OCI-M1 (cell line): ENCODE measurements at places on chromosomes 3 and 15.
A peak's percentile ranks its signal among the peaks of the same experiment; 100 is the strongest.

DNA sequence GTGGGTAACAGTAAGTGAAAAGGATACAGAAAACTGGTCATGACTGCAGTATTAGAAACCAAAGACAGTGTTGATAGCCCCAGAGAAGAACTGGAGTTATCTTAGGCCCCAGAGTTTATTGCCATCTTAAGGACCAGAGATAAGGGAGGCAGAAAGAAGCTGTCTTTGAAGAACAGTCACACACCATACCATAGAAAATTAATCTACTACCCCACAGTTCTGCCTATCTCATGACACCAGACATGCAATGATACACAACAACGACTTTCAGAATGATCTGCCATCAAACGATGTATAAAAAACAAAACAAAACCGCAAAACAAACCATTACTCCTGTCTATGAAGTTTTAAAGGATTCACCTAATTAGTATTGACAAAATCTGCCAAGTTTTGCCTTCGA, 9.6 kb downstream of the CPOX start:
- peak; percentile 96 for DNase-seq

- no peak for DNase-seq
Observed at GRCh38 chr15:58185439-58185838, 47.3 kb downstream of the AQP9 start.

DNA sequence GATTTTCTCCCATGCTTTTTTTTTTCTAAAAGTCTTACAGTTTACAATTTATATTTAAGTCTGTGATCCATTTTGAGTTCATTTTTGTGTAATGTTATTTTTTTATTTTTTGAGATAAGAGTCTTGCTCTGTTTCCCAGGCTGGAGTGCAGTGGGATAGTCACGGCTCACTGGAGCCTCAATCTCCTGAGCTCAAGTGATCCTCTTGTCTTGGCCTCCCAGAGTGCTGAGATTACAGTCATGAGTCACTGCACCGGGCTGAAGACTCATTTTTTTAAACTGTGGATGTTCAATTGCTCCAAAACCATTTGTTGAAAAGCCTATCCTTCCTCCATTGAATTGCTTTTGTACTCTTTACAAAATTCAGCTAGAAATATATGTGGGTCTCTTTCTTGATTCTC, 19.5 kb downstream of the LNP1 start:
- DNase-seq, result no peak

- DNase-seq, result no peak
Observed at GRCh38 chr15:85870216-85871014, 75.7 kb upstream of the KLHL25 start.

GRCh38 chr15:39621210-39621609, 40.3 kb downstream of the THBS1 start:
- DNase-seq, result peak; percentile 8

- DNase-seq, result peak; percentile 7
Observed at GRCh38 chr3:192655628-192656027, 71.7 kb downstream of the FGF12 start.

DNA sequence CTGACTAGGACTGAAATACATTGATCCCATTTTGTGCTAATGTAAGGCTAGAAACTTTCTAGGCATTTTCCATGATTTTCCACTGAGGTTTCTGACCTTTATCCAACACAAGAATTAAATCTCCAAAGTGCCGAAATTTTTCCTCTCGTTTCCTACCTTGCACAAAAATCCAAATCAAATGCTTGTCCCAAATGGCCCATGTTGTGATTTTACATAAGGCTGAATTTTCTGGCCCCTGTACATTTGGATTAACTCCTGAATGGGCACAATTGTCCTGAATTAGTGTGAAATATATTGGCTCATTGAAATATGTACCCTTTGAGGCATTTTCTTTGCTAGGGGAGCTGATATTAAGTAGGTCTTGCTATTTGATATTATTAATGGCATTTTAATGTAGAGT, 105.6 kb upstream of the CBLB start:
- no peak for DNase-seq

- no peak for DNase-seq
Observed at GRCh38 chr15:29935296-29936004, 113.2 kb upstream of the TJP1 start.

- DNase-seq, result no peak
Observed at GRCh38 chr15:55164284-55164683, 32.5 kb downstream of the RSL24D1 start.

GRCh38 chr3:11077466-11077865, 76.8 kb upstream of the HRH1 start:
- no peak for DNase-seq

DNA sequence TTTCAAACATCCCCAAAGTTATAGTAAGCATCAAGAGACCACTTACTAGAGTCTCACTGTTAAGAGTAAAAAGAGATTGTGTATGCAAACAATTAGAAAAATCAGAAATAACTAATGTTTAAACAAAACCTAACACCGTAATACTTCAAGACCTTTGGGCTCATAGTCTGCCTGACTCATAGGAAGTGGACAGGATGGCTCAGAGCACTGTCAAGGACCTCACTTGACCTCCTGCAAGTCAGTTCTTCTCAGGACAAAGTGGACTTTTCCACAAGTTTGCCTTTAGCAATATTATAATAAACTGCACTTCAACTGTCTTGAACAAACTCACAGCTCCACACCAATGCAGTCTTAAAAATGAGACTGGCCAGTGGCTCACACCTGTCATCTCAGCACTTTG, 34.8 kb downstream of the IL12A start:
- DNase-seq, result no peak
